NCI-H1417 (cell line): ENCODE measurements at places on chromosomes 5 and 9.

DNA sequence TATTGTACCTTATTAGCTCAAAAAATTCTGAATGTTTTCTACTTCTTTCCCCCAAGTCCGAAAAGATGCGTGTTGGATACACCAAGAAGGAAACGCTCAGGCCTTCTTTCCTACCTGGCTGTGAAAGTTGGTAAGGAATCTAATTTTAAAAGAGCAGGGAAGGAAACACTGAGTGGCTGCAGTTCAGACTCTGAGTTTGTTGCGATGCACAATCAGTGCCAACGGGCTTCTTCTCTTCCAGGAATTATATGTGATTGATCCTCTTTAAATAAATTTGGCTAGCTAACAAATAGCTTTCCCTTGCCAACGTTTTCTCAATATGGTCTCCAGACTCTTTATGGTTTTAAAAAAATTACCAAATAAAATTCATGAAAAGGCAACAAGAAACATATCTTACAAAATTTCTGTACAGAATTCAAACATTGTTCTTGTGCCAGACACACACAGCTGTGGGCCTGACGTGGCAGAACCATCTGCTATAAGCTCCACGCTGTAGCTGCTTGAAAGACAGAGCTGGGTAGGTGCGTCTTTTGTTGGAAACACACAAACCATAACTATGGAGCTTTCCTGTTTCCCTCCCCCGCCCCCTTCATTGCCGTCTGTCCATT lies 493.1 kb downstream of the ZNF608 start:
- no peak for DNase-seq

DNA sequence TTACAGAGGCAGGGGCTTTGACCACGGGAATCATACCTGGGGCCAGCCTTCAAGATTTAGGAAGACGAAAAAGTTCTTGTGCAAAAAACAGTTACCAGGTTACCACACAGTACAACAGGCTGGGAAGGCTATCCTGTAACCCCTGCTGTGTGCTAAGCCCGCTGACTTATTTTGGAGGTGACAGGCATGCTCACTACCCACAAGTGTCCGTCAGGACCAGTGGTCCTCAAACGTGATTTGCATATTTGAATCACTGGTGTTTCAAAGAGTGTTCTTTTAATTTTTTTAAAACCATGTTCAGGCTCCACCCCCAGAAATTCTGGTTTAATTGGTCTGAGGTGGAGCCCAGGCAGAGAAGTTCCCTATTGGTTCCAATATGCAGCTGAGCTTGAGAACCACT lies 146.6 kb downstream of the TTLL11 start:
- no peak for DNase-seq

DNA sequence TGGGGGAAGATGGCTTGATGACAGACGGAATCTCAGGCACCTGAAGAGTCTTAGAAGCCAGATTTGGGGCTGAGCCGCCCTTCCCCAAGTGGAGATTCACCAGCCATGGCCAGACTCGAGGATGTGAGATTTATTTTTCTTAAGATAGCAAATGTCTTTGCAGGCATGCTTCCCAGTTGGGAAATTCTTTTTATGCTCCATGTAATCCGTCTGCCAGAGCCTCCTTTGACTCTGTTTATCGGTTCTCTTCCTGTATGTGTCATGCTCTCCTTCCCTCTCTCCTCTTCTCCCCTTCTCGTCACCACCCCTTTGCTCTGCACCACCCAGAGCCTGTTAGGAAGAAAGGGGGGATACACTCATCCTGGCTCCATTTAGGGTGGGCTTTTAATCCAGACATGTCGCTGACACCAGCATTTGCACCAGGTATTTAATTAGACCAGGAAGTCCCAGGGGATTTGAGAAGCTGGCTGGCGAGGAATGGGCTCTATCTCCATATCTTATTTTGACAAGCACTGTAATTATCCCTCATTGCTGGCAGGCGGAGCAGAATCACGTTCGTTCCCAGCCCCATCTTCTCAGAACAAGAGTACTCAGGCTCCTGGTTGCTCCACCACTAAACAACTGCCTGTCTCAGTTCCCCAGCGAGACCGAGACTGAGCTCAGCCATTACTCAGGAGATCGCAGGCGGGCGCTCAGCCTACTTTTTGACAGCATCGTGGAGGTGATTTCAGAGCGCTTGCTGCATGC lies 50.9 kb downstream of the KCNIP1 start:
- DNase-seq = peak; percentile 3

GRCh38 chr9:124345751-124346281 lies 69.4 kb downstream of the PSMB7 start:
- no peak for DNase-seq

DNA sequence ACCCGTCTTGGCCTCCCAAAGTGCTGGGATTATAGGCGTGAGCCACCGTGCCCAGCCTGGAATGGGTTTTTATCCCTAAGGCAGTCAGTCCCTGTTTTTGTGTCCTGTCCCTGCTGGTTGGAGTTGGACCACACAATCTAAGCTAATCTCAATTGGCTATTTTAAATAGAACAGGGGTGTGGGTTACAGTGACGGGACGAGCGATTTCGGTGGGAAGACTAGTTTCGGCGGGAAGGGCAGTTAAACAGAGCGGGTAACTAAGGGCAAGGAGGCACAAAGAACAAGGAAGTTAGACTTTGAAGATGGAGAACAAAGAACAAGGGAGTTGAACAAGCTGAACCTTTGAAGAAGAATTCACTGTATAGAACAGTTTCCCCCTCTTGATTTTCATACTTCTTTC lies 1.4 kb downstream of the GTF3C5 start:
- no peak for DNase-seq

DNA sequence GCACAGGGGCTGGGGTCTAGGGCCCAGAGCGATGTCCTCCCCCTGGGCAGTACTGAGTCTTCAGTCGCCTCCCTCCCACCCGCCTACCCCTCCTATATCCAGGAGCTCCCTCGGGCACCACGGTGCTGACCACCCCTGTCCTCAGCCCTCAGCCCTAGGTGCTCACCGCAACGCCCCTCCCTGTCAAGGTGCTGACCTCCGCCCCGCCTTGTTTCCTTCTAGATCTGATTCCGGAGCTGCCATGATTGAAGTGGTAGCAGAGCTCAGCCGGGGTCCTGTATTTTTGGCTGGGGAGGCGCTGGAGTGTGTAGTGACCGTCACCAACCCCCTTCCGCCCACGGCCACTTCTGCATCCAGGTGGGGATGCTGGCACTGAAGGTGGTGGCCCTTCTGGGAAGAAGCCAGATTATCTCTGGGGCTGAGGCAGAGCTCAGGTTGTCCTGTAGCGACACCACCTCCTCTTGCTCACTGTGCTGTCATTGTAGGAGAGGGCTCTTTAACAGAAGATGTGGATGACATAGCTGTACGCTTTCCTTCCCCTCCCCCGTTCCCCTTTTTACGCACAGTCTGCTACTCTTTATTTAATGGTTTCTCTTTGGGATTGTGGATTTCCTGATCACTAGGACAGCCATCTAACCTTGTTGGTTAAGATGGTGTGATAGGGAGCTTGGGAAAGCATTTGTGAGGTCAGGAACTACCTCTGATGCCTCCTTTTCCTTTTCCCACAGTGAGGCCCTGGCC lies 598 bp downstream of the RGP1 start:
- peak; percentile 46 for DNase-seq

DNA sequence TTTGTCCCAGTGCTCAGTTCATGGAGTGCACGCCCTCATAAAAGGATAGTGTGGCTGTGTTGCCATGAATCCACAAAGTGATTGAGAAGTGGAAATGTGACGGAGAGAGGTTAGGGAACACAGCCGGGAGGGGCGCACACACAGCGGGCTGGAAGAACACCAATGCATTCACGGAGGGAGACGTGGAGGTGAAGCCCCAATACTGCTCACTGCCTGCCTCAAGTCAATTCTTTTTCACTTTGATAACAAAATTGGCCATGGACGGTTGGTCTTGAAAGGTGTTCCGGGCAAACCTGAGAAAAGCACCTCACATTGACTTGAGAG lies 424.1 kb downstream of the MED10 start:
- DNase-seq = no peak

DNA sequence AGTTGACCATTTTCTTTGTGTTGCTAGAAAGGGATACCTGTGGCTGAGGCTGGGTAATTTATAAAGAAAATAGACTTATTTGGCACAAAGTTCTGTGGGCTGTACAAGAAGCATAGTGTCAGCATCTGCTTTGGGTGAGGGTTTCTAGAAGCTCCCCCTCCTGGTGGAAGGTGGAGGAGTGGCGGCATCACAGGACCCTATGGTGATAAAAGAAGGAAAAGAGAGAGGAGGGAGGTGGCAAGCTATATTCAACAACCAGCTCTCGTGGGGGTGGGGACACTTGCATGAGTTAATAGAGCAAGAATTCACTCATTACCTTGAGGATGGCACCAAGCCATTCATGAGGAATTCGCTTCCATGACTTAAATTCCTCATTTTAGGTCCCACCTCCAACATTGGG lies 2041.4 kb upstream of the CDH9 start:
- no peak for DNase-seq

GRCh38 chr5:160296496-160296895 lies 15.9 kb downstream of the CCNJL start:
- DNase-seq = no peak

- DNase-seq = no peak
These were observed 261.9 kb downstream of the GADD45G start for GRCh38 chr9:89866701-89867100.

DNA sequence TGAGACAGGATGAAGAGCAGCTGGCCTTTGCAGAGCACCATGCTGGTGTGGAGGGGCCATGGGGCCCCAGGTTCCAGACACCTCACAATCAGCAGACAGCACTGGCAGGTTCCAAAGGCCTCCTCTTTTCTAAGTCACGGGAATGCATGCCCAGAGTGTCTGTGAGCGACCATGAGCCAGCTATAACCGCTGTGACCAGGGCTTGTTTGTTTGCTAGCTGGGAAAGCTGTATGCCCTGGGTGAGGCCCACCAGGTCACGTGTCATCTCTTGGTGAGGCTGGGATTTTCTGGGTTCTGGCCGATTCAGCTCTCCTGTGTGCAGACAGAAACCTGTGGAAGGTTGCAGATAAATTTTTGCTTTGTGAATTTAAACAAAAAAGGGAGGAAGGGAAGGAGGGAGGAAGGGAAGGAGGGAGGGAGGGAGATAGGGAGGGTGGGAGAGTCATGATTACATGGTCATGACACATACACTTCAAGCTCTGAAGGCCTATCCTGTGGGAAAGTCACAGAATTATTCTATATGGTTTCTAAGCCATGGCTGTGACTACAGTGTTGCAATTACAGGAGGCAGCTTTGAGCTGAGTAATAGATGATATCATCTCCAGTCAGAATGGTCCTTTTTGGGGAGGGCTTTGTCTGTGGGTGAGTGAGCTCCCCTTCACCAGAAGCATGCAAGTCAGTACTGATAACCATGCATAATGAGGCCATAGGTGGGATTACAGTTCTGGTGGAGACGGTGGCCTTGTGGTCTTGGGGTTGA lies 37.2 kb downstream of the PAPPA start:
- DNase-seq = no peak

GRCh38 chr5:60448600-60448999 lies 251.4 kb downstream of the DEPDC1B start:
- DNase-seq = no peak

DNA sequence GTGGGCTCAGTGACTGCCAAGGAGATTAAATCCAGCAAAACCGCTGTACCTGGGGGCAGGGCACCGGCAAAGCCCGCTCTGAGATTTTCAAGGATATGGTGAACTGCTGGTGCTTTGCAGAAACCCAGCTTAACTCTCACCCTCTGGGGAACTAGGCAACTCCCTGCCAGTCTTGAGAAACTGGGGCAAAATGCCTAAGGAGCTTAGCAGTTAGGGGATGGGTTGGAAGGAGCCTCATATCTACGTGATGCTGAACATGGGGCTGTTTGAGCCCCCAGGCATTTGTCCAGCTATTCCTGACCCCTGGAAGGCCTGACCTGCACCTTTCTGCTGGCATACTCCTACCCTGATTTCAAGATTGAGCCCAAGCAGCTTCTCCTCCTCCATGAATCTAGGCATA lies 108.6 kb upstream of the TBC1D2 start:
- no peak for DNase-seq

DNA sequence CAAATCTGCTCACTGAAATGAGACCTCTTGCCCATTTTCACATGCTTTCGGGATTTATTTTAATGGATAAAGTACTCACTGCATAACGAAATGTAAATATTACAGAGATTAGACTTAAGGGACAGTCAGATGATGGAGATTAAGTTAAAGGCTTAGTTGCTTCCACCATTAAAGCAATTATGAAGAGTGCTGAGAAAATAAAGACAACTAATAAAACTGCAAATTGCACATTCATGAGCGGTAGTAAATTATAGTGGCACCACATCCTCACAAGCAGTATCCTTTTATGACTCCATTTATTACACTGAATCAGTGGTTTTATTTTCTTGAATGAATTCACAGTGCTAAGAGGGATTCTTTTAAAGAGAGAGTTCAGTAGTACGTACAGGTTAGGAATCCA lies 76.2 kb upstream of the TMED7 start:
- peak; percentile 13 for DNase-seq

- no peak for DNase-seq
These were observed 17.5 kb upstream of the INSYN2B start for GRCh38 chr5:169997798-169998197.

DNA sequence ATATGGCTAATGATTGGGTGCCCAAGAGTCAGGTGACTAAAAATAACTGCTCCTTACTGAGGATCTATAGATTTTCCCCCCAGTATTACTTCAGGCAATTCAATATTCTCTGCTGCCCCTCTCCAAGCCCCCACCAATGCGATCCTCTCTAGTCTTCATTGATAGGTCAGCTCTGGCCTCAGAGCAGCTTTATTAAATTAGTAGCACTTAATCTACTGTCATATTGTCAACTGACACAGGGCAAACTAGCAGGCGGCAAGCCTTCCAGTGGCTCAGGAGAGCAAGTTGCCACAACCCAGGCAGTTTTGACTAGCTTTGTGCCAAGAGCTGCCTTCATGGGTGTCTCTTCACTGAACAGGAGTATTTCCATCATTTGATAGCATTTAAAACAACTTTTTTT lies 462.9 kb downstream of the BNC2 start:
- no peak for DNase-seq

DNA sequence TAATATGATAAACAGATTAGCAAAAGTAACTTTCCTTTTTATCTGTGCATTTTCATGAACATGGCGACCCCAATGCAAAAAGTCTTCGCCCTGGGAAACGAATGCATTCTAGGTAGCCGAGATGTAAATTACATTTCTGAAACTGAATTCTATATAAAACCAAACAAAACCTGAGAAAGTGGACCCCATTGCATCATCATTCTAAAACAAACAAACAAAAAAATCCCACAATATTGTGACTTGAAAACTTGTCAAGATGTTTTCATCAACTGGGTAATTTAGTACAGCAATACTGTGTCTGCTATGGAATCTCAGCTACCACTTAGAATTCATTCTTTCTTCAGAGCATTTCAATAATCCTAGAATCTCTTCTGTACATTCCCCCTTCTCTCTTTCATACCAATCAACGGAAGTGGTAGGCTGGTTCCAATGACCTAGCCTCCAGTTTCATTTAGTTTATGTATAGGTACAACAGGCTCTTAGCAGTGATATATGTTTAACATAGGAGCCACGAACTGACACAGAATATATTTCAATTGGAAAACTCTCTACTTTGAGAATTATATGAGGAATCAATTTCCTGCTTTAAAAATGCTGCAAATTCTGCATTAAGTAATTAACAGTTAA lies 85.6 kb downstream of the FBXW11 start:
- no peak for DNase-seq
